CD4-positive, alpha-beta T cell treated with Interleukin-15 for 4 hours (primary cell): ENCODE measurements at places on chromosomes 13 and 19.

- DNase-seq = no peak
Measured at GRCh38 chr13:53254500-53254899, 225.9 kb downstream of the OLFM4 start.

- DNase-seq = no peak
Measured at GRCh38 chr13:44537248-44537647, 38.9 kb downstream of the TSC22D1 start.

- no peak for DNase-seq
Measured at GRCh38 chr13:40660692-40661091, 5.7 kb downstream of the FOXO1 start.

DNA sequence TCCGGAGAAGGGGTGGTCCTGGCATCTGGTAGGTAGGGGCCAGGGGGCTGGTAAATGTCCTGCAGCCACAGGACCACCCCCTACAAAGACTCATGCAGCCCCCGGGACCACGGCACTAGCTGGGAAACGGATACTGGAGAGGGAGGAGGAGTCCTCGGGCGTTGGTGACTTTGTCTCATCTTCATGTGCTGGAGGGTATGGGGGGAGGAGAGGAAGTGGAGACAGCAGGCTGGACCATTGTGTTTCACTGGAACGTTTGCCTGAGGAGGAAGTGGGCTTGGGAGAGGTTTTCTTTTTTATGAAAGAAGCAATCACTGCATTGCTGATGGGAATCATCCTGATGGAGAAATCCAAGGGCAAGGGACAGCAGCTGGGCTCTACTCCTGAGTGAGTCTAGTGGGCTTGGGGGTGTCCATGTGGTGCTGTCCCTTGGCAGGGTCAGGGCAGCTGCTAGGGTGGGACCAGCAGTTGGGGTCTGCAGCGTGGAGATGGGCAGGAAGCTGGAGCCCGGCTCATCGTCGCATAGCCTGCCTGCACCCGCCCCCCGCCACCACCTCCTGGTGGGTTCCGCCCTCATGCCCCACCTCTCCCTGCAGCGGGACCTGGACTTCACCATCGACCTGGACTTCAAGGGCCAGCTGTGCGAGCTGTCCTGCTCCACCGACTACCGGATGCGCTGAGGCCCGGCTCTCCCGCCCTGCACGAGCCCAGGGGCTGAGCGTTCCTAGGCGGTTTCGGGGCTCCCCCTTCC lies 1.7 kb upstream of the ADM5 start:
- no peak for DNase-seq

DNA sequence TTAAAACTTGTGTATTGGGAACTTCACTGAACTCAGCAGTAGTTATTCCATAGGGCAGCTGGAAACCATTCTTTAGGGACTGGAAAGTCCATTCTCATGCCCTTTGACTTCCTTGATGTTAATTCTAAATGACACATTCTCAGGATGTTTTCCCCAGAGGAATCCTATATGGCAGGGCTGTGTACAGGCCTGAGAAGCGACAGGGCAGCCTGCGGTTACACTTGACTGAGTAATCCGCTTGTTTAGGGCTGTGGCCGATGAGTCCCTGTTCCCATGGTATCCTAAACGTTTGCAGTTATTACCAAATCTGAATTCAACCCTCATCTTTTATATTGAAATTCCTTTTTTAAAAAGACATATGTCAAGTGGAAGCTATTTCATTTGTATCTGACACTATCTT lies 83.5 kb downstream of the COL4A2 start:
- DNase-seq = no peak

- DNase-seq = no peak
Measured at GRCh38 chr13:98526182-98526512, 50.8 kb downstream of the STK24 start.

DNA sequence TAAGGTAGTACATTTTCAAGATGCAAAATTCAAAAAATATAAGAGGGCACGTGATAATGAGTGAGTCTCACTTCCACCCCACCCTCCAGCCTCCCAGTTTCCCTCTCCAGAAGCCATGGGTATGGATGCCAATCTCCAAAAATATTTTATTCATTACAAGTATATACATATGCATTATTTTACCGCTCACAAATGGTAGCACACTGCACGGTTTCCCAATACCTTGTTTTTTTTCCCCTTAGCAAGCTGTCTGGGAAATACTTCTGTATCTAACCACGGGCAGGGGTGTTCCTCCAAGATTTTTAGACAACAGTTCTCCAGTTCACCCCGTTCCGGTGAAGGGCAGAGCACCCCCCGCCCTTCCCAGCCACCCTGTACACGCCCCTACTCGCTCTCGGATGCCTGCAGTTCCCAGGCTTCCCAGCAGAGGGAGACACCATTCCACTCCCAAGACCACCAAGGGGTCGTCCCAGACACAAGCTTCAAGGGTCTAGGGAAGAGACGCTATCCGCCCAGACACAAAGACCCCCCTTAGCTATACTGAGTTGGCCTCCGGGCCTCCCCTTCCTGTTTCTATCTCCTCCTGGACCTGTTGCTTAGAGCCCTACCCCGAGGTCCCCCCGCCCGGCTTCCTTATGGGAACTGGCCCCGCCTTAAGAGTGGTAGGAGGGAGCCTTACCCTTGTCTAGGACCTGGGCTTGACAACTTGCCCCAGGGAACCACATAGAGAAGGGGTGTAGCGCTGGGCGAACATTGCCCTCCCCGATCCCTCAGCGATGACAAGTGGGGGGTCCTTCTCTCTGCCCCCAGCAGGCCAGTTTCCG lies 1.1 kb upstream of the FXYD3 start:
- DNase-seq = peak; percentile 65

DNA sequence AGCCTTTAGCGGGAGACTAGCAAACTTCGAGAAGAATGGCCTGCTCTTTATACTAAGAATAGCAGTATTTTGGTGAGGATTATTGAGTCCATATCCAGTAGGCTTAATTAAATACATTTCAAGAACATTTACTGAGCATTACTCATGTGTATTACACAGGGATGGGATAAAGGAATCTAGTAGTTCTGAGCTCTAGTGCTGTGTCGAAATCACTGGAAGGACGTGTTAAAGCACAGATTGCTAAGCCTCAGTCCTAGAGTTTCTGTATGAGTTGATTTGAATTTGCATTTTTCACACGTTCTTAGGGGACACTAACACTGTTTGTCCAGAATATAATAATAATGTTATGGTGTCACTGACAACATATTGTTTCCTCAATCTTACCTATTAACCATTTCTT lies 9.0 kb downstream of the ZNF302 start:
- DNase-seq = no peak

- DNase-seq = no peak
Measured at GRCh38 chr13:72062566-72062965, 195.6 kb upstream of the DACH1 start.

GRCh38 chr13:26495750-26496149 lies 61.7 kb upstream of the WASF3 start:
- no peak for DNase-seq

DNA sequence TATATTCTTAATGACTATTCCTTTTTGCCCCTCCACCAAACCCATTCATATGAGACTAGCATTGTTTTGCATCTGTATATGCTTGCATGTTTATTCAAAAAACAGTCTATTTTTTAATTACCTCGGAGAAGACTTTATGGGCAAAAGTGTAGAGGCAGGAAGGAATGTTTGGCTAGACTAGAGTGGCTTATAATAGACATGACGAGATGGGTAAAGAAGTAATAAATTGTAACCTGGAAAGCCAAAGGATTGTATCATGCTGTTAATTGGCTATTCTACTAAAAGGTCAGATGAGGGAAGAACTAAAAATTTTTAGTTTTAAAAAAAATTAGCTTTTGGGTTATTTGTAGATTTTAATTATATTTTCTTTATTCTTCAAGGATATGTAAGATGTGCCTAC lies 91.1 kb downstream of the FNDC3A start:
- DNase-seq = no peak

- DNase-seq = no peak
Measured at GRCh38 chr19:45812297-45812696, 2.8 kb downstream of the RSPH6A start.

- no peak for DNase-seq
Measured at GRCh38 chr19:33728141-33728540, 68.5 kb upstream of the KCTD15 start.

GRCh38 chr19:37362733-37363132 lies 8.2 kb upstream of the ZNF527 start:
- no peak for DNase-seq

DNA sequence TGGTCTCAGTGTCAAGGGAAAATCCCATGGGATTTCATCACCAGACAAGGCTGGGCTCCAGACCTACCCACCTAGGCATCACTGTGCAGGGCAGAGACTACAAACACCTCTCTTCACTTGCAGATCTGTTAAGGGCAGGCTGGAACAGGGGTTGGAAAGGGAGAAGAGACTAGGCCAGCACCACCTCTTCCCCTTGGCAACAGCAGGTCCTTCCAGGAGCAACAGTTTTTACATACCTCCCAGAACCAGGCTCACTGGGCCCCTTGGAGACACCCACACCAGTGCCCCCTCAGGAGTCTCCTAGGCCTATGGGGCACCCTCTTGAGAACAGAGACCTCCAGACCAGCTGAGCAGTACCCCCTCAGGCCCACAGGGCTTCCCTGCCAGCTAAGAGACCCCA lies 2.5 kb upstream of the UBE2M start:
- DNase-seq = no peak
